T-cell (primary cell): ENCODE measurements at places on chromosomes 12 and 14. TPM values are rescaled to one million over a fixed set of nuclear protein-coding genes. Genes with fewer than 3 reads are reported as not detected.

DNA sequence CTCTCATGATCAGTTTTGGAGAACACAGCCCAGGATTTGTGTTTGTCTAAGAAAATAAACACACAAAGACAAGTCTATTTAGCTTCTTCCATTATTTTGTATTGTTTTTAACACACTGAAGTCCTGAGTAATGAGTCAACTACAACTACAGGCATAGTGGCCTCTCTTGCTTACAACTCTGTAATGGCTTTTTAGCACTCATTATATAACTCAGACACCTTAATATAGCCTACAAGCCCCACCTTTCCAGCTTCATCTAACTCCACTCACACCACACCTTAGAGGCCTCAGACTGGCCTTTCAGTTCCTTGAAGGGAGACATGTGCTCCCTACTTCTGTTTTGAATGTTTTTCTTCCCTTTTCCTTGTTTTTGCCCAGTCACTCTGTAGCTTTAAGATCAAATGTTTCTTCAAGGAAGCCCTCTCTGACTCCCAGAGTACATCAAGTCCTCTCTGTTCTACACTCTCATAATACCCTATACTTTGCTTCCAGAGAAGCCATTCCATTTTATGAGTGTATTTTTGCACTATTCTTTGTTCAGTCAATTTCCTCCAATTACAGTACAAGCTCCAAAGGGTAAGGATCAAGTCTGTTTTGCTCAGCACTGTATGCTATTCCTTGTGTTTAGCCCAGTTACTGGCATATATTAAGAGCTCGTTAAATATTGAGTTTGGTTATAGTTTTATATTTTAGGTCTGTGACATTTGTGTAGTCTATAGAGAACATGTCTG, 233.6 kb upstream of the ARHGAP5 start:
- DNase-seq, result no peak

- DNase-seq, result no peak
Measured at GRCh38 chr14:58104808-58105207, 47.2 kb downstream of the ARMH4 start.

The NXPH4 gene
- 4.5 TPM for total RNA-seq

- no peak for DNase-seq
Measured at GRCh38 chr14:104292084-104292970, 153.9 kb downstream of the KIF26A start.

The MANSC4 gene
- total RNA-seq, result not detected

The RNASE1 gene
- total RNA-seq, result not detected
